ENCODE measurements at places on chromosomes 12 and 14.

DNA sequence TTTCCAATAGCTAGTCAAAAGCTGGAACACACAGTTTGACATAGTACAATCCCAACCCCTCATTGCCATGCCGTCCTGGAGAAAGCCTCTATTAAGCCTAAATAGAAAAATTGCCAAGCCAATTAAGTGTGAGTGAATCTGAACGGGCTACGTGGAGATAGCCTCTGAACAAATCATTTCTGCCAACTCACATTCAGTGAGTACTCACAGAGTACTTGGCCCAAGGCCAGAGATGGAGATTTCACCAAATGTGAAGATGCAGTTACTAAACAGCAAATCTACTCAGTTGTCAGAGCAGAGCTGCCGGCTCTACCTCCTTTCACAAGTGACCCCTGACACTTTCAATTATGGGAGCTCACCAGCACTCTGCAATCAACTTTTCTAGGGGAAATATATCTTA is 350.0 kb downstream of the GALC start:
- DNase-seq, result no peak

DNA sequence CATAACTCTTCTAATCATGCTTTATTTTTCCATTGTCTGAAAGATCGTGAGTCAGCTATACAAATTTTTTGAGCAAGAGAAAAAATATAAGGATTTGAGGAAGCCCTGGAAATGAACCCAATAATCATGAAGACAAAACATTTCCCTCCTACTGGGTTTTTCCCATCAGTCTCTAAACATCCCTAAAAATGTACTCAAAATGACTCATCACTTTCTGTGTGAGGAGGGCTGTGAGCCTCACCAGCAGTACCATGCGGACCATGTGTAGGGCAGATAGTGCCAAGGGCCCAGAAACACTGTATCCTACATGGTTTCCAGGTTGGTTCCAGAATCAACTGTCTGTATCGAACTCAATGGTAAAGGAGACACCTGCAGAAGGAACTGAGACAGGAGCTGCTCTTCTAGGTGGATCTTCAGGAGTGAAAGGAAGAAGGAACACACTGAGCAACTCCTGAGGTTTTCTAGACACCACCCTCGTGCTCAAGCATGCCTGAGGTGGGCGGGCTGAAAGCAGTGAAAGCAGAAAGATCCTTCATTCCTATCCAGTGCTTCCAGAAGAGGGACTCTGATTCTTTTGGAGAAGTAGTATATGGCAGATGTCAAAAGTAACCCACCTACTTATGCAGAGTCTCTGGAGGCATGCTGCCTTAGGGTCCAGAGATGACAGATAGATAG is 48.6 kb upstream of the RHOJ start:
- no peak for DNase-seq

DNA sequence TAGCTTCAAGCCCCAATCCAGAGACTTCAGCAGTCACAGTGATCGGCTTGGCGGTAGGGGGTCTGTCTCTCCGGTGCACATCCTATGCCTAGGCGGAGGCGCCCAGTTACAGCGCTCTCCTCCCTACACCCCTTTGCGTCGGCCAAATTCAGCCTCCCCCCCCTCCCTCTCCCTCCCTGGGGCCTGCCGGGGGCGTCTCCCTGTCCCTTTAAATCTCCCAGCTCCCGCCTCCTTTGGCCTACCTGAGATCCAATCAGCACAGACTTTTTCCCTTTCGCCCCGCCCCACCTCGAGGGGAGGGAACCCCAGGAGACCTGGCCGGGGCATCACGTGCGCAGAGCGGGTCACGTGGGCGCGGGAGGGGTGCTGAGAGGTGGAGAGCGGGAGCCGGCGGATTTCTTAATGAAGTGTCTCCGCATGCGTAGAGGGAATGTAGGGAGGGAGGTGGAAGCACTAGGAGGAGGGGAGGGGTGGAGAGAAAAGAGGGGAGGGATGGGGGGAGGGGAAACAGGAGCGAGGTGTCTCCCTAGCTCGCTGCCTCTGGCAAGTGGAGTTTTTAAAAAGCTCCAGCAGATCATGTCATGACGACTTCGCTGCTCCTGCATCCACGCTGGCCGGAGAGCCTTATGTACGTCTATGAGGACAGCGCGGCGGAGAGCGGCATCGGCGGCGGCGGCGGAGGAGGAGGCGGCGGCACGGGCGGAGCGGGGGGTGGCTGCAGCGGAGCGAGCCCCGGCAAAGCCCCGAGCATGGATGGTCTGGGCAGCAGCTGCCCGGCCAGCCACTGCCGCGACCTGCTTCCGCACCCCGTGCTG is at the start of gene HOXC13:
TSS of gene HOXC13 (plus strand) at position 506 of the 815 bp plus-strand sequence. CDS start at position 582, 76 bp downstream.
- peak; percentile 97 for DNase-seq

- DNase-seq, result no peak
Observed at GRCh38 chr12:103962493-103962892, 3.2 kb upstream of the TDG start.

DNA sequence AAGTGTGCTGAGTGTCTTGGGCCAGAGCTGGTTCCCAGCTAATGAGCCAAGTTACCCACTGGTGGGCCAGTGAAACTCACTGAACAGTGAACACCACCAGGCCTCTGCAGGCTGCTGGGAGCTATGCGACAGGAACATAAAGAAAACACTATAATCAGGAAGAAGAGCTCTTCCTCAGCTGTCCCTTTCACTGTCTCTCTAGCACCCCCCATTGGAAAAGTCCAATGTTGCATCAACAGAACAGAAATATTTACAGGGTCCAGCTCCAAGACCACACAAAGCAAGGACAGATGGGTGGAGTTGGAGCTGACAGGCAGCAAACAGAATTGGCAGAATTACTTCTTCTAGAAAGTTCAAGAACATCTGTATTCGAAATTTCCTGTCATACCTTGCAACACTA is 903.6 kb upstream of the TMEM132C start:
- DNase-seq, result no peak

GRCh38 chr14:23984891-23985602 is 3.7 kb upstream of the DHRS4L2 start:
- no peak for DNase-seq

DNA sequence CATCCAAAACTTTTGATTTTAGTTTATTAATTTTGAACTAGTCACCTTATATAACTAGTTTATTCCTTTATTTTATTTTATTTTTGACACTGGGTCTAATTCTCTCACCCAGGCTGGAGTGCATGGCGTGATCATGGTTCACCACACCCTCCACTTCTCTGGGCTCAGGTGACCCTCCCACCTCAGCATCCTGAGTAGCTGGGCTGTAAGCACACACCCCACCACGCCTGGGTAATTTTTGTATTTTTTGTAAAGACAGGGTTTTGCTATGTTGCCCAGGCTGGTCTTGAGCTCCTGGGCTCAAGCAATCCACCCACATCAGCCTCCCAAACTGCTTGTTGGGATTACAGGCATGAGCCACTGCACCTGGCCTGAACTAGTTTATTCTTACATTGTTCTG is 17.3 kb downstream of the PCNX1 start:
- no peak for DNase-seq

DNA sequence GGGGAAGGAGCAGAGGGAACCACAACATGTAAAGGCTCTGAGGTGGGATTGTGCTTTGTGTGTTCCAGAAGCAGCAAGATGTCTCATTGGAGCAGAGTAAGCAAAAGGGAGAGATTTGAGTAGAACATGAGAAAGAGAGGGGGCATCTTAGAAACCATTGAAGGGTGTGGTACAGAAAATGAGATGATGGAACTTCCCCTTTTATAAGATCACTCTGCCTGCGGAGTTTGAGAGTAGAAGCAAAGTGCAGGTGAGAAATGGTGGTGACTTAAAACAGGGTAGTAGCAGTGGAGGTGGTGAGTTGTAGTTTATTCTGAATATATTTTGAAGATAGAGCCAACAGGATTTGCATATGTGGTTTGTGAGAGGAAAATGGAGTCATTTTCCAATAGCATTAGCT is 56.0 kb downstream of the FBXO34 start:
- DNase-seq, result no peak

DNA sequence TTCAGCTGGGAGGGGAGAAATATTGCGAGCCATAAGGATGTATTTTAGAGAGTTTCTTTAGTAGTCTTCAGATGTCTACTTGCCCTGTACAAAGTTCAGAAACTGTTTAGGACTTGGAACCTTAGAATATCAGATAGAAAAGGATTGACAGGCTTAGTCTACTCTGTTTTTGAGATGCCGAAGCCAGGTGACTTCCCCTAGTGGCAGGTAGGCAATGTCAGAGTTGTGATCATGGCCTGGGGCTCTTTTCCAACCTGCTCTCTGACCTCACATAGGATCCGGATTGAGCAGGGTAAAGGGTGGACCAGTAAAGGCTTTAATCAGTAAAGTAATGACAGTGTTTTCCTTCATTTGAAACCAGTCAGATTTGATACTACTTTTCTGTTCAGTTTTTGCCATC is 59.6 kb downstream of the PRKCH start:
- no peak for DNase-seq

DNA sequence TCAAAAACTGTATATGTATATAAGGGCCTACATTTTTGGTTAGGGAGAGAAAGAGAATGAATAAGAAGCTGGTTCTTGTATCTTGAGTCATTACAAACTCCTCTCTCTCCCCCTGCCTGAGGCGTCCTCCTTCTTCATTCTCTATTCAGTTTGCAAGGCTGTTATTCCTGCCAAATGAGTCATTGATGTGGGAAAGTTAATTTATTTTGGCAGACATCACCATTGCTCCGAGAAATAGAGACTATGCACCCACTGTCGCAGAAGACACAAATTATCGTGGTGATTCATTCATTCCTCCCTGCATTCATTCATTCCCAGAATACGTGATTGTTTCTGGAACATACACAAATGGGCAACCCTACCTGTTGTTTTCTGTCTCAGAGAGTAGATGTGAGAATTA is 112.5 kb upstream of the MED13L start:
- DNase-seq, result peak; percentile 70

GRCh38 chr12:43692064-43692463 is 66.5 kb downstream of the PUS7L start:
- DNase-seq, result no peak

DNA sequence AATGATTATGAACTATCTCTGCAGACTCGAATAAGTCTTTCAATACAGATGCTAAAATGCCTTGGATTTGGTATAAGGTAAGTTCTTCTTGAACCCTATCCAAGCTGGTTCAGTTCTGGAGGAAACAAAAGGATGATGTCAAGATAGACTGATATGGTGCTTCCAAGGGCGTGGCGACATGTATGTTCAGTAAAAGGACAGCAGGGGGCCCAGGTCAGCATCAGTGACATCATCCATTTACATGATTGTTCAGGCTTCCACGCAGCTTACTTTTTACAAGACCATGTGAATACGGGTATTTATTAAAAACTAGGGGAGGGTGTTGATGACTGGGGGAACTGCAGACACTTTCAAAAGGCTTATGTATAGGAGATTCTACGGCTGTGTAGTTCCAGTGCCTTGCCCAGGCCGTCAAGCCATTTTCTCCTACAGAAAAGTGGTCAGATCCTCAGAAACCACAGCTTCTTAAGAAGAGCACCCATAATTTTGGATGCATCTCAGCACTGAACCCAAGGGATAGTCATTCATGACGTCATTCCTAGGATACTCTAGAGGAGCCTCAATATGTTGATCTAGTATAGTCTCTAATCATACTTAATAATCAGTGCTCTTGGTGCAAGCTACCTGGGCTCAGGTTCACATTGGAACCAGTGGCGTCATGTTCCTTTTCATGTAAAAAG is 527.7 kb downstream of the FUT8 start:
- no peak for DNase-seq

DNA sequence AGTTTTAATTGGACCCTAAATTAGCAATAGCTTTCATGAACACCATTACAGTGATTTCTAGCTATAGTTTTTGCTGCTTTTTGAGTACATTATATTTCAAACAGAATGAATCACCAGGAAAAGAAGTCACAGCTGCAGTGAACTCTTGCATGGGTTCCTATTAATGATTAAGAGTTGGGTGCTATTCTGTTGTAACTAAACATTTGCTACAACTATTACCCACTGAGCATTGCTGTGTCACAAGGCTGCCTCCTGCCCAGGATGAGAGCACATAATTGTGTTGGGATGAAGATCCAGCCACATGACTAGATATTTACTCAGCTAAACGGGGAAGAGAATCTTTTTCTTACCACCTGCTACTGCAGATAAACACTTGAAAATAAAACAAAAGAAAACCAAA is 152.7 kb downstream of the GXYLT1 start:
- no peak for DNase-seq

DNA sequence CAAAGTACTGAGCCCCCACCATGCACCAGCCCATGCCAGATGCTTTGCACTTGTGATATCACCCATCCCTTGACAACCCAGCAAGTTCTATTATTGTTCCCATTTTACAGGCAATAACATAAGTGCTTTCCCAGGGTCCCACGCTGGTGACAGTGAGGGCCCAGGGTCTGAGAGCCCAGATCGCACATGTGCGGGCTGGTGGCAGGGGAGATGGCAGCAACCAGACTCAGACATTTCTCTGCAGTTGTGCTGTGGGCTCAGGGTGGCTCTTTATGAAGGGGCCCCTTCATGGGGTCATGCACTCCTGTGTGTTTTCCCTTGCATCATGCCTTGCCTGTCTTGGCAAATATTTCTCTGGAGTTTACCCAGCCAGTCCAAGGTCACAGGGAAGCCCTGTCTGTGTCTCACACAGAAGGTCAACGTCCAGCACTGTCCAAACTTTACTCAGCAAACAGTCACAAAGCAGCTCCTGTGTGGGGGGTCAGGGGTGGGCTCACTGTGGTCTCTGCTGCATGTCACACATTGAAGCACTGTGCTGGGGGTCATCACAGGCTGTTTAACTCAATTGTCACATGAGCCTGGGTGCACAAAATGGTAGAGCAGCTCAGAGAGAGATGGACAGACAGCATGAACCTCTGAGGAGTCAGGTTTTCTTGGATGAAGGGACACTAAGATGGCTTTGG is 12.7 kb downstream of the SERPINA5 start:
- no peak for DNase-seq

DNA sequence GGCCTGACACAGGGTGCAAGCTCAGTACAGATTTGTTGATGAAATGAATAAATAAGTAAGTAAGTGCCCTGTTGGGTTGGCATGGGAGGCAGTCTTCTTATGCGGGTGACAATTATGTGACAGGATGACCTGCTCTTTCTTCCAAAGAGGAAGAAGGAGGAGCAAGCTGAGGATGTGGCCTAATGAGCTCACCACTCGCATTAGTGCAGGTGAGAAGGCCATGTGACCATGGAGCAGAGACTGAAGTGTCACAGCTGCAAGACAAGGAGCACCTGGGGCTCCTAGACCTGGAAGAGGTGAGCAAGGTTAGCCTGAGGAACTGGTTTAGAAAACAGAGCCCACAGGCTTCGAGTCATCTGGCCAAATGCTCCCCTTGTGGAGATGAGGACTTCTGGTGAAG is 34.9 kb downstream of the LRTM2 start:
- peak; percentile 15 for DNase-seq

DNA sequence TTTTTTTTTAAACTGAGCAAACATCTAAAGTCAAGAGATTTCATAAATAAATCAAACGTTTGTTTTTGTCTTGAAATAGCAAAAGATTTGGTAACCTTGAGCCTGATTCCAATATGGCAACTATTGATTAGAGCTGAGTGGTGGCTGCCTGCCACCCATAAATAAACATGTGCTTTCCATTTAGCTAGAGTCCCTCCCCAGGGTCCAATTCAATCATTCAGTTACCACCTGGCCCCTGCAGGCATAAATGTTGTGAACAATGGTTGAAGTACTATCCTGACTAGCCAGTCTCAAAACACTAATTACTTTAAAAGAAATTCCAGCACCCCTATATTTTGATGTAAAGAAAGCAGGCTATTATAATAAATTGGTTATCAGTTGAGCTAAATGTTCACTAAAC is 129.7 kb upstream of the GRIP1 start:
- no peak for DNase-seq

GRCh38 chr14:41749429-41749828 is 142.8 kb downstream of the LRFN5 start:
- DNase-seq, result no peak

GRCh38 chr14:82385048-82385447 is 851.4 kb upstream of the SEL1L start:
- DNase-seq, result no peak
